ENCODE measurements at places on chromosomes 2 and 18. TPM values are rescaled to one million over a fixed set of nuclear protein-coding genes. Genes with fewer than 3 reads are reported as not detected.

FOXD4L1 gene
- polyA plus RNA-seq: 0.27 TPM

DSG2 gene
- polyA plus RNA-seq: 65.6 TPM

GAREM1 gene
- 28.5 TPM for polyA plus RNA-seq

DNA sequence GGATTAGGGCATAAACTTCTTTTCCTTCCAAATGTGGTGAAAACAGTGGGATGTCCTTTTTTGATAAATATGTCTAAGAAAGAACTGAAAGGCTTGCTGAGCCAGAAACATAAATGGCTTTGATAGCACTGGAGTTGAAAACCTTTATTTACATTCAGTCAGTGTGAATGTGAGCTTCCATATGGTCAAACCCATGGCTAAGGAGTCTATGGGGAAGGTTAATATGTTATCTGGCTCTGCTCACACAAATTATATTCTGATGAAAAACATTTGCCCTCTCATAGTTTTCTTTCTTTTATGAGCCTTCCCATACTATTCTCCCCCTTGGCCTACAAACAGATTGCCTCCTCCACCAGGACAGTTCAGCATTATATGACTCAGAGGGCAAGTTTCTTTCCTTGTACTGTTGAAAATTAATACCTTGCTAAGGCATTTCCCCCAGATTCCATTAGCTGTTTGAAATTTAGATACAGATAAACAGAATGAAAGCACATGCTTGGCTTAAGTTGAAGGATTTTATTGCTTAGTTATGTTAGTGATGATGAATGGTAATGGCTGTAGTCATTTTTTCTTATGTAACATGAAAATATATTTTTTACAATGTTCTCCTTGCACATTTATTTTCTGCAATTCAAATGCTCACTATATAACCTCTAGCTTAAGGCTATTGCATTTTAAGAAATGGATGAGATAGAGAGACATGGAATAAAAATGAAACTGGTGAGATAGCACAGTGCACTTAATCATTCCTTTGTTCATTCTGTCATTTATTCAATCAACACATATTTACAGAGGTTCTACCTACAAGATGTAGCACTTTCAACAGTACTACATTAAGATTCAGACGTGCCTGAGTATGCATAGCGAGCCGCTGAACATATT, 544.1 kb downstream of the LRRTM4 start:
- DNase-seq: no peak

- no peak for DNase-seq
Measured at GRCh38 chr2:120957905-120958304, 222.2 kb downstream of the GLI2 start.

GRCh38 chr2:26076001-26076587, 42.2 kb downstream of the RAB10 start:
- DNase-seq: no peak

DNA sequence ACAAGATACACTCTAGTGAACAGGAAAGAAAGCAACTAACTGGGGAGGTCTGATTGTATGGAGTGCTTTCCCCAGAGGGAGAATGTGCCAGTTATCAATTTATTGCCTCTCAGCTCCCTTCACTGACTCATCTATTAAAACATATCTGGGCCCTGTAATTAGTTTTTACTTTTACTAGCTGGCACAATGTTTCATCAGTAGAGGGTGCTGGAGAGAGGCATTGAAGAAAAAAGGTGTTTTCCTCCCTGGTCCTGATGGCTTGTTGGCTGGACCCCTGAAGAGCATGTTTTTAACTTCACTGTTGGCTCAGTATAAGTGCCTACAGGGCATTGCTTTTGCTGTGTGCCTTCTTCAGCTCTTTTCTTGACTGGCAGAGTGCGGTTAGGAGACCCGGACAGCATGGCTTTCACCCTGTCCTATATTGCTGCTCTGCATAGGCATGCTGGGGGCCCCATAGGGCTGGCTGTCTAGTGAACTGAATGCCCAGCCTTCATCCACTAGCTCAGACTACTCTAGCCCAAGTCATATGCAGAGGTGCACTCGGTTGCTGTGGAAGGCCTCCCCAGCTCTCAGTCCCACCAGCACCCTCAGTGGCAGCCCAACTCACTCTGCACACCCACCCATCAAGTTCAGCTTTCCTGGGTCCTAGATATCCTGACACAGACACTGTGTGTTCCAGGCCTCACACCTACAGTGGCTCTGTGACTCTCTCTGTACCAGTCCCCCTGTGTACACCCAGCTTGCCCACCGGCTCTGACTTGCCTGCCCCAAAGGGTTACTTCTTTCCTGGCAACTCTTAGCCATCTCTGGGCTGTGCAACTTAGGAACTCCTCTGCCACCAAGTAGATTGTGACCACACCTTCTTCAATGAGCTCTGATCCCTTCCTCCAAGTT, 62.3 kb upstream of the ACYP2 start:
- DNase-seq: no peak

- DNase-seq: no peak
Measured at GRCh38 chr2:233801357-233802131, 23.4 kb downstream of the MROH2A start.

GRCh38 chr2:21451403-21451802, 327.6 kb downstream of the TDRD15 start:
- no peak for DNase-seq

GRCh38 chr18:55083461-55083860, 124.2 kb upstream of the CCDC68 start:
- no peak for DNase-seq

DNA sequence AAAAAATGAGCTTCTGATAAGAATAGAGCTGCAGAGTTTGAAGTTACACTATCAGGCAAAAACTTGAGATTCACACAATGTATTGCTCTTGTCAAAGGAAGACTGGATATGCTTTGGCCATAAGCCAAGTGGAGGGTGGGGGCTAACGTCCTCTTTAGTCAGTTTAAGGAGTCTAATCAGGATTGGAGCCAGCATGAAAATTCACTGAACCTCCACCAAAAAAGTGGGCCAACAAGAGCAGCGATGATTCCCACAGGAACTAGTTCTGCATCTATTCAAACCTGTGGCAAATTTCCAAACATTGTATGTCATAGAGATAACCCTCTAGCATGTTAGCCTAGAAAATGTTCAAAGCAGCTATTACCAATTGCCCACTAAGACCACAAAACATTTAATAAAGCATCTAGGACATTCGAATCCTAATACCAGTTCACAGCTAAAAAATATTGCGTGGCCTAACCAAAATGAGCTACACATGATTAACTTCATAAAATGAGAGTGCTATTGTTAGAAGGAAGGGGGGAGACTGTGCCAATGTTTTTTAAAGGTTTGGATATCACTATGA, 43.5 kb upstream of the TMEM247 start:
- DNase-seq: no peak

DNA sequence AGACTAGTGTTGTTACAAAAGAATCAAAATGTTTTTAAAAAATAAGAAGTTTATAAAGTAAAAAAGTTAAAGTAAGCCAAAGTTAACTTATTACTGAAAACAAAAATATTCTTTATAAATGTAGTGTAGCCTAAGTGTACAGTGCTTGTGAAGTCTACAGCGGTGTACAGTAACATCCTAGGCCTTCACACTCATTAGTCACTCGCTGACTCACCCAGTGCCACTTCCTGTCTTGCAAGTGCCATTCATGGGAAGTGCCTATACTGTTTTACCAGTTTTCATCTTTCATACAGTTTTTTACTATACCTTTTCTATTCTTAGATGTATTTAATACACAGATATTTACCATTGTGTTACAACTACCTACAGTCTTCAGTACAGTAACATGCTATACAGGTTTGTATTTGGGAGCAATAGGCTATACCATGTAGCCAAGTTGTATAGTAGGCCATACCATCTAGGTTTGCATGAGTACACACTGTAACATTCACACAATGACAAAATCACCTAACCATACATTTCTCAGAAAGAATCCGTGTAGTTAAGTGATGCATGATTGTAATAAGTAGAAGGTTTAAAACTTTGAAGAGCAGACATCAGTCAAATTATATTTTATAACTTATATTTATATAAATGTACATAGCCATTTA, 13.4 kb downstream of the SERPINB7 start:
- DNase-seq: no peak

DNA sequence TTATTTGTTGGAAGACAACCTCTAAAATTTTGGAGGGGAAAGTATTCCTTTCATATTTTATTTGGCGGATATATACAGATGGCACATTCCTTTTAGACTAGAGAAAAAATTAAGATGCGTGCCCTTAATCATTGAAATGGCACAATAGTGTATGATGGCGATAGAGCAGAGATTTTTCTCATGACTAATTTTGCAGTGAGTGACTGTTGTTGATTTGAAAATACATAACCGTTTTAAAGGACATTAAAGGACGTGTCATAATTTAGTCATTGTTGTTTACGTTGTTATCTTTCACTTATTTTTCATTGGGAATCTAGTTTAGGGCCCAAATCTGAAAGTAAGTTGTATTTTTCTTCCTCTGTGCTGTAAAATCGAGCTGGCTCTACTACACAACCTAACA, 61.7 kb downstream of the CERS6 start:
- DNase-seq: no peak

GRCh38 chr2:120014226-120014980, 1.5 kb downstream of the EPB41L5 start:
- DNase-seq: no peak

DNA sequence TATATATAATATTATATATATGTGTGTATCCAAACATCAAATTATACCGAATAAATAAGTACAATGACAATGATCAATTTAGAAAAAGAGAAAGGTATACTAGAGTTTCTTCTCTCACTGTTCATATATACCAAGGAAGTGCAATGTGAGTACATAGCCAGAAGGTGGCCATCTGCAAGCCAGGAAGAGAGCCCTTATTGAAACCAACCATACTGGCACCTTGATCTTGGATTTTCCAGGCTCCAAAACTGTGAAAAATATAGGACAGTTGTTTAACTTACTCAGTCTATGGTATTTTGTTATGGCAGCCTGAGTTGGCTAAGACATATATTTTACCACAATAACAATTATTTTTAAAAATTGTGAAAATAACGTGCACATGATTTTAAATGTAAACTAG, 1490.2 kb upstream of the SLC39A10 start:
- DNase-seq: no peak

- DNase-seq: no peak
Measured at GRCh38 chr2:147003081-147003480, 841.7 kb upstream of the ACVR2A start.

DNA sequence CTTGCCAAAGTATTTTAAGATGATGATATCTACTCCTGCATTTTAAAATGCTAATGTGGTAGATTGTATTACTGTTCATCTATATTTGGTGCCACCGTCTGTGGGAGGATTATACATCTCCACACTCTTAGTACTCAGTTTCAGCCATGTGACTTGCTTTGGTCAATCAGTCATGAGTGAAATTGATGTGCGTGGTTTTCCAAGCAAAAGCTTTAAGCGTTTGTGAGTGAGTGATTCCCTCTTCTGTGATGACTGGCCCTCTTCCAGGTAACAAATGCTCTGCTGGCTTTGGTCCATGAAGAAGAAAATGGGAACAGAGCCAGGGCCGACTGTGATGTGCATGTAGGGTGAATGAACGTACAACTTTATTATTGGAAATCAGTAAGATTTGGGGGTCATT, 330.4 kb downstream of the LPIN1 start:
- no peak for DNase-seq

GRCh38 chr2:220786216-220786615, 785.9 kb downstream of the EPHA4 start:
- no peak for DNase-seq

DNA sequence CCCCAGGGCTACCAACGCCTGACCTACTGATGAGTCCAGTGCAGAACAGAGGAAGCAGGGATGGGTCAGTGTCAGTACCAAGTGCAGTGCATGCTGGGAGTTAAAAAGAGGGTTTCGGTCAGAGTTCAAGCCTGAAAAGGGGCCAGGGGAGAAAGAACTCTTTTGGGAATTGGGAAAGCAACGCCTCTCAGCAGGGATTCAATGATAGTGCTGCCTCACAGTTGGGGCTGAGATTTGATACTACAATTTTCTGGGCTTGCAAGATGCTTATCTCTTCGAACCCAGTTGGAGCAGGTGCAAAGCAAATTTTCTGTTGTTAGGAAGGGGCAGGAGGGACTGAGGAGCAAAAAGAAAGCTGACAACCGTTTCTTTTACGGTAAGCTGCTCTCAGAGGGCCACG, 82.6 kb downstream of the CERKL start:
- DNase-seq: no peak

GRCh38 chr18:34936772-34937171, 104.4 kb upstream of the MAPRE2 start:
- DNase-seq: no peak

- DNase-seq: no peak
Measured at GRCh38 chr2:45826884-45827635, 175.6 kb downstream of the PRKCE start.

DNA sequence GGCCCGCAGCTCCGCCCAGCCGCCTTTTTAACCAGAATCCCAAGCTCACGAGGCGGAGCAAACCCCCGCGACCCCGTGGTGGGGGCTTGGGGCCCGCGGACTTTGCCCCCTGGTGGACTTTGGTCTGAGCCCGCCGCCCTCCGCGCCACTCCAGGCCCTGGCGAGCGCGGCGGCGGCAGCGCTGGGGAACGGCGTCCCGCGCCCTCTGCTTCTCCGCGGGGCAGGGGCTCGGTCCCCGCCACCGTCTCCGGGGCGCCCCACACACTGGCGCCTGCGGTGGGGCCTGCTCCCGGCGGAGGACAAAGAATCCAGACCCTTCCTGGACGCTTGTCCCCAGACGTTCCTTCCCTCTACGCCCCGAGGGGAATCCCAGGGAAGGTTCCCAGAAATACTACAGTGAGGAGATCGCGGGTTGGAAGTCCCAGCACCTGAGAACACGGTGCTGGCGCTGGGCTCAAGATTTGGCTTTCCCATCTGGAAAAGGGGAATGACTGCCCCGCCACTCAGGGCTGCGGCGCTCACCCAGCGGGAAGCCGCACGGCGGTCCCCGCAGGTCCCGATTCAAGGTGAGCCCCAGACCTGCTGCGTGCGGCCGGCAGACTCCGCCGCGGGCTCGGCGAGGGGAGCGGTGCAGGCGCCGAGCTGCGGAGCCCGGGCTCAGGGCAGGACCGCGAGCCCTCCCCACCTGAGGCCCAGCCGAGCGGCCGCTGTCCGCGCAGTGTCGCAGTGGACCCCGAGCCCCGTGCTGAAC, at the start of gene HAAO:
HAAO (minus strand) TSS at position 1 of the 751 bp plus-strand sequence. CDS start 47 bp downstream, outside the sequence.
- no peak for DNase-seq
